Cardiac atrium fibroblast (primary cell): ENCODE measurements at places on chromosomes 11 and 22. TPM values are rescaled to one million over a fixed set of nuclear protein-coding genes. Genes with fewer than 3 reads are reported as not detected.

Gene GLYAT
- total RNA-seq = not detected in 2 replicates

Gene ART1
- total RNA-seq = not detected in 2 replicates

Gene NOX4
- total RNA-seq = 0.97 TPM in 1 of 2 replicates, not detected in the other

Gene ACTN3
- under 0.01 TPM in 2 replicates for total RNA-seq

Gene MPZL2
- total RNA-seq = 0.18 and 0.65 TPM in 2 replicates

Gene CCDC116
- 0.16 TPM in 1 of 2 replicates, not detected in the other for total RNA-seq

Gene OR51B4
- total RNA-seq = not detected in 2 replicates

Gene ABCC8
- not detected in 2 replicates for total RNA-seq
